Neural crest cell (in vitro differentiated cells): ENCODE measurements at places on chromosomes 11 and 22. TPM values are rescaled to one million over a fixed set of nuclear protein-coding genes. Genes with fewer than 3 reads are reported as not detected.

The TLCD5 gene
- total RNA-seq: 16.7 and 16.8 TPM in 2 replicates

The MAPK1 gene
- 118 and 123 TPM in 2 replicates for total RNA-seq

The RAB38 gene
- total RNA-seq: 3.6 and 4.7 TPM in 2 replicates

The TMPRSS6 gene
- total RNA-seq: not detected in 2 replicates

The ZBED4 gene
- total RNA-seq: 43.8 and 44.5 TPM in 2 replicates

The TSGA10IP gene
- 1.8 and 2.7 TPM in 2 replicates for total RNA-seq

GRCh38 chr11:11416917-11417316 lies 63.9 kb upstream of the CSNK2A3 start:
- no peak overlapping the region for H3K4me3 ChIP-seq
- no peak overlapping the region for H3K27ac ChIP-seq
- no peaks in the 10 kb centered on the region for H3K4me1 ChIP-seq
- no peaks in the 10 kb centered on the region for H3K36me3 ChIP-seq

GRCh38 chr22:38313384-38313955 lies 3.8 kb downstream of the CSNK1E start:
- peak overlapping the region; percentile 99 for H3K4me3 ChIP-seq
- DNase-seq: no peak
- H3K4me1 ChIP-seq: peaks cover 62% of the 10 kb centered on the region
- peak overlapping the region; percentile 71 for H3K27ac ChIP-seq

- H3K4me3 ChIP-seq: no peak overlapping the region
- no peaks in the 10 kb centered on the region for H3K27me3 ChIP-seq
- H3K4me1 ChIP-seq: no peaks in the 10 kb centered on the region
- no peak overlapping the region for H3K27ac ChIP-seq
- H3K36me3 ChIP-seq: no peaks in the 10 kb centered on the region
Measured at GRCh38 chr22:25362215-25362882, 142.9 kb downstream of the CRYBB2 start.

DNA sequence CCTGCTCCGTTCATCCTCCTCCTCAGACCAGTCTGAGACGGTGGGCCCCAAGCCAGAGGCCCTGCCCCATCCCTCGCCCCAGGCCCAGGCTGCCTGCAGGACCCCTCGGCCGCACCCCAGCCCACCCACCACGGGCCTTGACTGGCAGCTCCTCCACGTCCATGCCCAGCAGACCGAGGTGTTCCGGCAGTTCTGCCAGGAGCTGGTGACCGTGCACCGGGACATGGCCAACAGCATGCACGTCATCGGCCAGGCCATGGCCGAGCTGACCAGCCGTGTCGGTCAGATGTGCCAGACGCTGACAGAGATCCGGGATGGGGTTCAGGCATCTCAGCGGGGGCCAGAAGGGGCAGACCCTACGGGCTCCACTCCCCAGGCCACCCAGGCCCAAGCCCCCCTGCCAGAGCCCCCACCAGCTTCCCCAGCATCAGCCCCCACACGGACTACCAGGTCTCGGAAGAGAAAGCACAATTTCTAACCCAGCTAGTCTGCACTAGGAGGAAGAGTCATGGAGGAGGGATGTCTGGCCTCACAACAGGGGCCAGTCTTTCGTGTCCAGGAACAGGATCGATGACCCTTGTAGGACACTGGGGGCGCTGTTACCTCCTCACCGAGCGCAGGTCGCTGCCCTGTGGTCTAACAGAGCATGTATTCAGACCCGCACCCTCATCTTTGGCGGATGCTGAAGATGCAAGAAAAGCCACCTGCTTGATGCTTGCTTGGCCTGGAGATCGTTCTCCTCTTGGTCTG lies 66.3 kb downstream of the PRDM11 start:
- DNase-seq: no peak
- H3K36me3 ChIP-seq: peaks cover 5% of the 10 kb centered on the region
- no peak overlapping the region for H3K4me3 ChIP-seq
- H3K27me3 ChIP-seq: no peaks in the 10 kb centered on the region
- peaks cover 15% of the 10 kb centered on the region for H3K4me1 ChIP-seq

GRCh38 chr11:31636983-31637382 lies 127.4 kb downstream of the ELP4 start:
- no peaks in the 10 kb centered on the region for H3K27me3 ChIP-seq
- no peak for DNase-seq
- H3K36me3 ChIP-seq: no peaks in the 10 kb centered on the region
- no peak overlapping the region for H3K27ac ChIP-seq
- peaks cover 5% of the 10 kb centered on the region for H3K4me1 ChIP-seq

- DNase-seq: no peak
- no peak overlapping the region for H3K27ac ChIP-seq
- H3K27me3 ChIP-seq: peaks cover 89% of the 10 kb centered on the region
- peaks cover 17% of the 10 kb centered on the region for H3K4me1 ChIP-seq
- H3K36me3 ChIP-seq: no peaks in the 10 kb centered on the region
Measured at GRCh38 chr11:128695539-128696221, 1.8 kb downstream of the FLI1 start.

GRCh38 chr11:17206463-17206862 lies 1.3 kb downstream of the PIK3C2A start:
- no peak overlapping the region for H3K27ac ChIP-seq
- H3K4me1 ChIP-seq: peaks cover 47% of the 10 kb centered on the region
- H3K36me3 ChIP-seq: peaks cover 5% of the 10 kb centered on the region
- no peak for DNase-seq

- H3K27ac ChIP-seq: no peak overlapping the region
- H3K27me3 ChIP-seq: no peaks in the 10 kb centered on the region
- H3K4me3 ChIP-seq: peak overlapping the region; percentile 75
- H3K4me1 ChIP-seq: peaks cover 43% of the 10 kb centered on the region
Measured at GRCh38 chr11:117094776-117095175, 3.5 kb downstream of the SIK3 start.

- no peaks in the 10 kb centered on the region for H3K27me3 ChIP-seq
- no peaks in the 10 kb centered on the region for H3K4me1 ChIP-seq
- H3K36me3 ChIP-seq: no peaks in the 10 kb centered on the region
- DNase-seq: no peak
- H3K4me3 ChIP-seq: no peak overlapping the region
Measured at GRCh38 chr22:24231706-24232105, 13.2 kb downstream of the GGT5 start.

DNA sequence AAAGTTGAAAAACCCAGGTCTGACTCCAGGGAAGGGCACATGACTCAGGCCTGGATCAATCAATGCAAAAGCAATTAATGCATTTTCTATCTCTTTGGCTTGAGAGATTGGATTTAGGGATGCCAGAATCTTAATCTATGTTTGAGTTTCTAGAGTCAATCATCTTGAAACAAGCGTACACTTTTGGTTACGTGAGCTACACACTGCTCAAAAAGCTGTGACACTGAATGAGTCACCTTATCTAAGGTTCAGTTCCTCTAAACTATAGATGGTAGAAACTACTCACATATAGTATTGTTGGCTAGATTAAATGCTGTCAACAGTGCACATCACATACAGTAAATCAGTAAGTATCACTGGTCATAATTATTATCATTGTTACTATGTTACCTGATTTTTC lies 24.2 kb downstream of the MRE11 start:
- H3K27me3 ChIP-seq: no peaks in the 10 kb centered on the region
- H3K4me1 ChIP-seq: no peaks in the 10 kb centered on the region
- H3K36me3 ChIP-seq: peaks cover 7% of the 10 kb centered on the region
- DNase-seq: no peak
- H3K4me3 ChIP-seq: no peak overlapping the region

GRCh38 chr11:27115051-27115650 lies 74.5 kb downstream of the BBOX1 start:
- DNase-seq: no peak
- peaks cover 5% of the 10 kb centered on the region for H3K4me1 ChIP-seq
- H3K27ac ChIP-seq: no peak overlapping the region
- peaks cover 4% of the 10 kb centered on the region for H3K36me3 ChIP-seq
- H3K27me3 ChIP-seq: no peaks in the 10 kb centered on the region

DNA sequence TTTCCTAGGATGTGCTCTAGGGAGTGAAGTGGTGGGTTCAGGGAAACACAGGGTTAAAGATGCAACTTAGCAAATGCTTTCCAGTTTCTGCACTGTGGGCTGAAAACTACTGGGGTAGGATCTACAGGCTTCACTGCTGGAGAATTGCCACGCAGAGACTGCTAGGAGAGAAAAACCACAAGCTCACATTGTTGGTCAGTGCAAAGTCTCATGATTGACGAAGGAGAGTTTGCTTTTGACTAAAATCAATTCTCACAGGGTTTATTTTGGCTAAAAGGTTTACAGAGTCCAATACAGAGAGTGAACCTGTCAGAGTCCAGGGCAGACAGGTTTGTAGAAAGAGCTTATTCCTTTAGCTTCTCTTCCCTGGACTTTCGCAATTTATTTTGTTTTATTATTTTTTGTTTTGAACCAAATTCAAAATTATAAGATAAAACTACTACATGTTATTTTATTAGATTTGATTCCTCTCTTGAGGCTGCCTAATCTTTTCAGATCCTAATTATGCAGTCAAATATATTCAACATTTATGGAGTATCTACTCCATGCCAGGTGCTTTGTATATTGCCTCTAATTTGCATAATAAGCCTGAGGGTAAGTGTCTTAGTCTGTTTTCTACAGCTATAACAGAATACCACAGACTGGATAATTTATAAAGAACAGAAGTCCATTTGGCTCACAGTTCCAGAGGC lies 64.7 kb downstream of the MTNR1B start:
- no peak for DNase-seq
- H3K36me3 ChIP-seq: no peaks in the 10 kb centered on the region
- no peak overlapping the region for H3K4me3 ChIP-seq
- no peaks in the 10 kb centered on the region for H3K4me1 ChIP-seq

DNA sequence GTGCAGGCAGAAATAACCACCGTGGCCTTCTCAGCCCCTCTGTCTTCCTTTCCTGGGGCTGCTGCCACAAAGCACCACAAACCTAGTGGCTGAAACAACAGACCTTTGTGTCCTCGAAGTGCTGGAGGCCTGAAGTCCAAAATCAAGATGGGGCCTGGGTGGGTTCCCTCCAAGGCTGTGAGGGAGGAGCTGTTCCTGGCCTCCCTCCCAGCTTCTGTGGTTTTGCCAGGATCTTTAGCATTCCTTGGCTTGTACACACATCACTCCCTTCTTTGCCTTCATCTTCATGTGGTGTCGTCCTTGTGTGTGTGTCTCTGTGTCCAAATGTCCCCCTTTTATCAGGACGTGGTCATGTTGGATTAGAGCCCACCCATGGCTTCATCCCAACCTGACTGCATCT lies 29.0 kb upstream of the PARVG start:
- peaks cover 20% of the 10 kb centered on the region for H3K27me3 ChIP-seq
- H3K36me3 ChIP-seq: no peaks in the 10 kb centered on the region
- H3K4me3 ChIP-seq: no peak overlapping the region
- peaks cover 18% of the 10 kb centered on the region for H3K4me1 ChIP-seq

- no peak overlapping the region for H3K27ac ChIP-seq
- H3K27me3 ChIP-seq: no peaks in the 10 kb centered on the region
- peaks cover 19% of the 10 kb centered on the region for H3K4me1 ChIP-seq
Measured at GRCh38 chr11:127627629-127628457, 627.3 kb upstream of the KIRREL3 start.

DNA sequence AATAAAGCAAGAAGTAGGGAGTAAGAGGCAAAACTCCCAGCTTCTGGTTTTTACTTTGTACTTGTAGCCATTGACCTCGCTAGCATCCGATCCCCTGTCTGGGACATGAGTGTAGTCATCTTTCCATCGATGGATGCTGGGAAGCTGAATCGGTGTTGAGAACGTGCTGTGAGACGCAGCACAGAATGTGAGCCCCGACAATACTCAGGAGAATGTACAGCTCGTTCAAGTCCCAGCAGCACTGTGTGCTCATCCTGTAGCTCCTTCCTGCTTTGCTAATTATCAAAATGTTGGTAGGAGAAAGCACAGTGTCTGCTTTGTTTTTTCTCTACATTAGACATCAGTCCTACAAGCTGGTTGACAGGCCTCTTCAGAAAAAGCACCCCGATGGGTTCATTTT lies 56.6 kb downstream of the JAM3 start:
- DNase-seq: no peak
- peaks cover 38% of the 10 kb centered on the region for H3K4me1 ChIP-seq

DNA sequence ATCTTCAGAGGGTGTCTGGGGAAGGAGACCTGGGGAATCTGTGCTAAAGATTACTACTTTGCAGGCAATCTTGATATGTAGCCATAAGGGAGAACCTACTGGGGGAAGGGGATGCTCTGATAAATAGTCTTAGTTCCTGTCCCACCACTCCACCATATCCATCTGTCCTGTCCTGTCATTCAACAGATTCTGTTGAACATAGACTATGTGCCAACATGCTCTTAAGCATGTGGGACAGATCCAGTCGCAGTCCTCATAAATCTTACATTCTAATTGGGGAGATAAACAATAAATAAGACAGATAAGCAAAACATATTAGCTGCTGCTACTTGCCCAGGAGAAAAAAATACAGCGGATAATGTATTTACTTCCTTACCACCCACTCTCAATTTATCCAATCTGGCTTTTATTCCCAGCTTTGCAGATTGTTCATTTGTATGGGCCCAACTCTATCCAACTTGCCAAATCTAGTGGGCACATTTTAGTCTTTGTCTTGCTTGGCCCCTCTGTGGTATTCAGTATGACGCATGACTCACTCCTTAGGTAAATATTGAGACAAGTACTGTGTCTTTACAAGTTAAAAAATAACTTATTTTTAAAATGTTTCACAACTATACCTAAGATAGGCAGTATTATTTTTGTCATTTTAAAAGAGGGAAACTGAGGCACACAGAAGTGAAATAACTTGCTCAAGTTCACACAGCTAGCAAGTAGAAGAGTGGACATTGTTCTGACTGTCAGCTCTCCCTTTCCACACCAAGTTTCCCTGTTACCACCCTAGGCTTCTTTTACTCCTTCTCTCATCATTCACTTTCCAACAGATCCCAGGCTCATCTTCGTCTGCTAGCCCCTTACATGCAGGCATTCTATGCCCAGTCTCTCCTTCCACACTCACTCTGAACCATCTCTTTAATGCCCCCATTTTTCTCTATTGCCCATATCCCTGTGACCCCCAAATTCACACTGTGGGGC lies 133.6 kb upstream of the SESN3 start:
- no peak for DNase-seq
- no peak overlapping the region for H3K4me3 ChIP-seq
- H3K27ac ChIP-seq: peak overlapping the region; percentile 81
- H3K36me3 ChIP-seq: no peaks in the 10 kb centered on the region

DNA sequence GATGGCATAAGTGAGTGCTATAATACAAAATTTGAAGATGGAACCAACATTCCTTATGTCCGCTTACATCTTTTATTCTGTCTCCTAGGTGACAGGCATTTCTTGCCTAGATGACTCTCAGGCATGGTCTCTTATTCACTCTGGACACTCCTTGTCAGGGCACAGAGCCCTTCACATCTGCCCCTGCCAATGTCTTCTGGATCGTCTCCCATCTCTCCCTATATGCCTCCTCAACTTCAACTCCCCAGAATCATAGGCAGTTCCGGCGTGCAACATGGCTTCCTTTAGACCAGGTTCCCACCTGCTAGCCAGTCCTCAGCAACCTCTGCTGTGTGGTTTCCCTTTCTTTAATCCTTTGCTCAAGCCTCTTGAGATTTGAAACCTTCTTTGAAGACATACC lies 300.9 kb downstream of the TENM4 start:
- no peak overlapping the region for H3K27ac ChIP-seq
- H3K27me3 ChIP-seq: no peaks in the 10 kb centered on the region
- H3K36me3 ChIP-seq: peaks cover 5% of the 10 kb centered on the region
- no peak for DNase-seq
- peaks cover 4% of the 10 kb centered on the region for H3K4me1 ChIP-seq
- H3K4me3 ChIP-seq: no peak overlapping the region

GRCh38 chr11:57479021-57479663 lies 18.8 kb downstream of the RTN4RL2 start:
- no peak overlapping the region for H3K27ac ChIP-seq
- no peak for DNase-seq
- peak overlapping the region; percentile 79 for H3K4me3 ChIP-seq
- H3K36me3 ChIP-seq: no peaks in the 10 kb centered on the region
- peaks cover 89% of the 10 kb centered on the region for H3K27me3 ChIP-seq

GRCh38 chr22:24803064-24803542 lies 2.9 kb upstream of the SGSM1 start:
- no peaks in the 10 kb centered on the region for H3K36me3 ChIP-seq
- peaks cover 5% of the 10 kb centered on the region for H3K4me1 ChIP-seq
- H3K4me3 ChIP-seq: peak overlapping the region; percentile 71
- H3K27ac ChIP-seq: no peak overlapping the region
- H3K27me3 ChIP-seq: peaks cover 9% of the 10 kb centered on the region
